Stimulated activated CD4-positive, alpha-beta T cell treated with anti-CD3 and anti-CD28 coated beads, Interleukin-2, amount 100 ng/mL, for 48 hours (primary cell): ENCODE measurements at places on chromosomes 11 and 22.
A peak's percentile ranks its signal among the peaks of the same experiment; 100 is the strongest.

- no peak for DNase-seq
Measured at GRCh38 chr22:45866126-45866645, 110.8 kb downstream of the WNT7B start.

- DNase-seq = no peak
Measured at GRCh38 chr22:49284056-49284784, 543.5 kb downstream of the BRD1 start.

DNA sequence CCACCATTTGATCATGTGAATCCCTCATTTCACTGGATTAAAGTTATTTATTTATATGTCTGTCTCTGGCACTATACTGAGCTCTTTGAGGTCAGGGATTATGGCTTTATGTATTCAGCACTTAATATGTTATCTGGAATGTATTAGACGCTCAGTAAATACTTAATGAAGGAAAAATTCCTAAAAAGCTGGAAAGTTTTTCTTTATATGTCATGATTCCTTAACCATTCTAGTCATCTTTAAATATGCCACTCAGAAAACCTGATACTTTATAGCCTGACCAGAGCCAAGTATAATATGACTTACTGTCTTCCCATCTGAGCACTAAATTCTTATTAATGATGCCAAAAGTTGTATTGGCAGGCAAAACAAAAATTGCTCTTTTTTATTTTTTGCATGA lies 27.1 kb downstream of the RNF169 start:
- no peak for DNase-seq

DNA sequence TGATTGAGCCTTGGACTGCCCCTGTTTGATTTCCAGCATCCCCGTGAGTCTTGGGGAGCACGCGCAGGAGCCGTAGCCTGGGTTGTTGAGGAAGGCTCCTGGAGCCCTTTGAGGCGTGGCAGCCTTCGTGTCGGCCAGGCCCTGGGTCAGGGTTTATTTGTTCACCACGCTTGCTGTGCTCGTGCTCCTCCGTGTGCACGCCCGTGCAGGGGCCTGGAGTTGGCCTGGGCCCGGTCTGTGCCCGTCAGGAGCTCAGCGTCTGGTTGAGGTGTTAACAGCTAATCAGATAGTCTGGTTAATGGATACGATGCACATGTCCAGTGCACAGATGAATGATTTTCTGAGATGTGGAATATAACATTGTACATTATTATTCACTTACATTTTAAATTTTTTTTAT lies 8.0 kb downstream of the IGHMBP2 start:
- no peak for DNase-seq

DNA sequence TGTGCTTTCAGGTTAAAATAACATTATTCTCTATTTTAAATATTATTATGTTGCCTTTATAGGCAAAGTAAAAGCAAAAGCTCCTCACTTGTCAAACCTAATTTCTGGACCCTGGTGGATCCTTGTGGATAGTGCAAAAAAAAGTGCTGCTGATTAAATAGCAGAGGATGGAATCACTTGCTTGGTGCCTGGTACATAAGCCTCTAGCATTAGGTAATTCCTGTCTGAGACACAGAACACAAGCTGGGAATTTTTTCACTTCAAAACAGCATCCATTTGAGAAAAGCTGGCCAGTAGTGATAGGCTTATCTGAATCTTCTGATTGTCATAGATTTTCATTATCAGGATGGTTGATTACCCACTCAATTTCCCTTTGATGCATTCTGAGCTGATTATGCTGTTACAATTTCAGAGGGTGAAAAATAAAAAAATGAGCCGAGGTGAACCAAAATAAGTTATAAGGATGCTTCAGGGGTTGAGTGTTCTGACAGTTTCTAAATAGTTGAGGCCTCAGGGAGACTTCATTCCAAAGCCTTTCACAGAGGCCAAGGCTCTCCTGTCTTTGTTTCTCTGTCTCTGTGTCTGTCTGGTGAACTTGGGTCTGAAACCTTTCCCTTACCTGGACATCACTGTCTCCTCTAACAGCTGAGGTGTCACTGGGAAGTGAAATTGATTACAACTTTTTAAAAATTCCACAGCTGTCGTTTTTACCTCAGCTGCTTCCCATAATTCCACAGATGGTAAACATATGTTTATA lies 242.9 kb downstream of the NELL1 start:
- DNase-seq = no peak

DNA sequence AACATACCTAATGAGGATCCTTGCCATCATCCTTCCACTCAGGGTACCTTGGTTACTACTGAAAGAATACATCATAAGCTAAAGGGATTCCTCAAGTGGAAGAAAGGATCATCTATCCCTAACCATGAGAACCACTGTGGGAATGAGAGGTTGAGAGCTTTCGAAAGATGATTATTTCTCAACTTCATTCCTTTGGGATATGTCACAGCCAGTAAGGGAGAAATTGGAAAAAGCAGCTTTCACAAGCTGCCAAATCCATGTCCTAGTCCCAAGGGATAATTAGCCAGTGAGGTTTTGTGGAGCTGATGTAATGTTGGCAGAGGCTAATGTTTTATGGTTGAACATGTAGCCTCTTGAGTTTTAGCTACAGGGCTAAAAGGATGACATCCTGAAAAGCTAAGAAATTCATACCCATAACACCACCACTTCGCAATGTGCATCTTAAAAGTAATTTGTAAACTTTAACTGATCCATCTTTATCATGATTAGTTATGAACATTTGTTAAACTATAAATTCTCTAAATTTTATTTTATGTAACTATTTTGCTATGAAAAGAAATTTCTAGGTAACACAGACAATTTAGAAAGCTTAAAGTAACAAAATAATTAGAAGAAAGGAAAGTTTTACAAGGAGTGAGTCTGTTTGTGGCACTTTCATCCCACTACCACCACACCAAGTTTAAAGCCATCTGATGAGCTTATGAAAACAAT lies 123.9 kb downstream of the MRTFA start:
- no peak for DNase-seq

- no peak for DNase-seq
Measured at GRCh38 chr11:6269994-6270393, 10.4 kb downstream of the CCKBR start.

DNA sequence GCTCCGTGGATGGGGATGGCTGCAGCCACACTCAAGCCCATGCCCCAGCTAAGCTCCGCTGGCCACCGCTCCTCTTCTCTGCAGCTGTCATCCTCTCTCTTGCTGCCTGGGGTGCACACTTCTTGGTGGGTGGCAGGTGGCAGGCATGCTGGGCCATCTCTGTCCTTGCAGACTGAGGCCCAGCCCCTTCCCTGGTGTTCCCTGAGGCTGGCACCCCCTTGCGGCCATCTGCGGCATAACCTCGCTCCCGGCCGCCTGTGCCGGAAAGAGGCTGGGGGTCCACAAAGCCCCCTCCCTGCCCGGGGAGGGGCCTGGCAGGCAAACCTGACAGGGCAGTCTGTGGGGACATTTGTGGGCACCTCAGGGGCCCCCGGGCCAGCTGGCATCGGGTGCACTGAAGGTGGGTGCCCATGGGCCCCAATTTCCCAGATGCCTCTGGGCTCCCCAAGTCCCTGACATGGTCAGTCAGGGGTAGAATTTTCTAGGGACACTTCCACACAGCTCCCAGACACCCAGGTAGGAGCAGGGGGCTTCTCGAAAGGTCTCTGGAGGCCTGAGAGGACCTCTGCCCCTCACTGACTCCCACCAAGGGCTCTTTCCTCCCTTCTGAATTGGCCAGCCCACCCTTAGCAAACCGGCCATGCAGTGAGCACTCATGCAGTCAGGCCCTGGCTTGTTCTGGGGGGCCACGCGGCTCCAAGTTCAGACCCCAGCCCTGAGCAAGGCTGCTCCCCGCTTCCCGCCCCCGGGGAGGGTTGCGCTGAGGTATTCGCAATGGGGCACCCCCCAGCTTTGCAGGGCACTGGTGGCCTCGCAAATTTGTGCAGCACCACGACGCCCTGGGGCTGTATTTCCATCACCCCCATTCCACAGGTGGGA lies 23.5 kb upstream of the TH start:
- peak; percentile 58 for DNase-seq

DNA sequence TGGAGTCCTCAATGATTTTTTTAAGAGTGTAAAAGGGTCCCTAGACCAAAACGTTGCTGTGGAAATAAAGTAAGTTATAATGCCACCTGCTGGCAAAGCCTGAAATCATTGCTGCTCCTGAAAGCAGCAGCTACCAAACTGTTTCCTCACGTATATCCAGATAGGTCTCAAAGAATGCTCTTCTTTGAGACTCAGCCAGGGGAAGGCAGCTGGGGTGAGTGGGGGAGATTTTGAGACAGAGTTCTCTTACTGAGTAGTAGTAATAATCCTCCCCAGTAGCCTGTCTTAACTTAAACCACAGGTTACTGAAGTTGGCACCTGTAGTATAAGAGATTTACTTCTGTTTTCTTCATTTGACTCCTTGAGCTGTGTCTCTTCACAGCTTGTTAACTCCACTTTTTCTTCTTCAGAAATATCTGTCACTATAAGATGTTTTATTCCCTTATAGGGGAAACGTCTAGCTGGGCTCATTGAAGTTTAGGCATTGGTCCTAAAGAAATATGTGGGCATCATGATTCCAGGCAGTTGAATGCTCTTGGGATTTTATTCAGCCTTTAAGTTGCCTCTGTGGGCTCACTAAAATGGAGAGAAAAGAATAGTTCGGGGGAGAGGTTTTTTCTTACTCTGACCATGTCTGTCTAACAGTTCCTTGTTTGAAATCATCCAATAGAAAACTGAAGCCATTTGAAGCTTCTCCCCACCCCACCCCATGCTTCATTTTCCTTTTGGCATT lies 77.9 kb downstream of the BTBD10 start:
- DNase-seq = peak; percentile 19

GRCh38 chr11:62108971-62109404 lies 14.8 kb upstream of the INCENP start:
- DNase-seq = no peak

DNA sequence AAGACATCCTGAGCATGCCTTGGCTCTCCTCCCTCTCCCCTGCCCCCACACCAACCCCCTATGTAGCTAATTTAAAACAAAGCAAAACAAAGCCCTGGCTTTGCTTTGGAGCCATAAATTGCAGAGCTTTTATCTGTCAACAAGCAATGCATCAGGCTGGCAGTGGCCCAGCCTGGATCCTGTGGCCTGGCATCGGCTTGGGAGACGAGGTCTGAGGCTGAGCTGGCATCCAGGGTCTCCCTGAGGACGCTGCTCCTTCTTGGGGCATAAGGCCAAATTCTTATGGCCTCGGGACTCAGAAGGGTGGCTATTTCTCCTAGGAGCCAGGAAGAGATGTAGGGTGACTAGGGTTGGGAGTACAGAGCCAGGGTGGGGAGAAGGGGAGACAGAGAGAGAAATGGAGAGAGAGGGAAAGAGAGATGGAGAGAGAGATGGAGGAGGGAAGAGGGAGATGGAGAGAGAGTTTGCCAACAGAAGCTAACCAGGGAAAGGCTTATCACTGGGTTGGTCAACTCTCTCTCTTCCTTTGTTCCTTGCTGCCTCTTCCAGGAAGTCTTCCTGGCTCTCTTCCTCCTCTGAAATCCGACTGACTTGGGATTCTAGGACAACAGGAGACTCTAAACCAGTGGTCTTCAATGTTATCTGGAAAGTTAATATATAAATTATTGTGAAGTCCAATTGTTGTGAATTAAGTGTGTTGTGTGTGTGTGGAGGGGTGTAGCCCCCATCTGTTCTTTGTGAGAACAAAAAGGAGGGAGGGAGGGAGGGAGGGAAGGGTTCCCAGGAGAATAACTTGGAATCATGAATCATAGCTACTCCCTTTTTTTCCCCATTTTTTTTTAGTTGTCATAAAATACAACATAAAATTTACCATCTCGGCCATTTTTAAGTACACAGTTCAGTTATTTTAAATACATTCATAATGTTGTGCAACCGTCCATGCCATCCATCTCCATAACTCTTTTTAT lies 29.1 kb downstream of the TSPAN18 start:
- no peak for DNase-seq

DNA sequence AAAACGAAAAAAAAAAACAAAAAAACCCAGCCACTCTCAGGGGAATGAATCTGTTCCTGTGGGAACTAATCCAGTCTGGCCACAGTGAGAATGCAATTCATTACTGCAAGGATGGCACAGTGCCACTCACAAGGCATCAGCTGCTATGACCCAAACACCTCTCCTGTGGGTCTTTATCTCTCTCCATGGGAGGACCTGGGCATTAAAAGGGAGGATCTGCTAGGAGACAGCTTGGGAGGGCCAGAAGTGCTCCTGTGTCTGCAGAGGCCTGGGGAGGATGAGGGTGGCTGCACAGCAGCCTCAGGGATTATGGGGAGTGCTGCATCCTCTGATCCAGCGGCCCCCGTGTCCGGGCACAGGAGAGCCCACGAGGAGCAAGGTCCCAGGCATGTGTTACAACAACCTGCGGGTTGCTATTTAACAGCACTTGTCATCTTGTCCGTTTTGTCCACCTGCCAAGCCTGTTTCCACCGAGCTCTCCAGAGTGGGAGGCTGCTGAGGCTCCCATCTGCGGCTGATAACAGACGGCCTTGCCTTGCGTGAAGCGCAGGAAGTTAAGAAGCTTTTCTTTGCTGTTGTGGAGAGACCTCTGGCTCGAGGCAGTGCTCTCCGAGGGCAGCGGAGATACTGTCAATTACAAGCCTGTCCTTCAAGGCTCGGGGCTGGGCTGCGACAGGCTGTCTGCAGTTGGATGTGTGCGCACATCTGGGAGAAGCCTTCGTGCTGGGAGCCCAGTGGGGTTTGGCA lies 97.7 kb downstream of the NXPE2 start:
- DNase-seq = no peak

GRCh38 chr11:8932564-8933180 lies at the start of gene C11orf16:
Gene C11orf16, minus strand, starts transcription at chr11:8932947. Its CDS starts 639 bp downstream, at chr11:8932308.
- no peak for DNase-seq

- DNase-seq = no peak
Measured at GRCh38 chr11:133693110-133693509, 152.2 kb downstream of the SPATA19 start.

DNA sequence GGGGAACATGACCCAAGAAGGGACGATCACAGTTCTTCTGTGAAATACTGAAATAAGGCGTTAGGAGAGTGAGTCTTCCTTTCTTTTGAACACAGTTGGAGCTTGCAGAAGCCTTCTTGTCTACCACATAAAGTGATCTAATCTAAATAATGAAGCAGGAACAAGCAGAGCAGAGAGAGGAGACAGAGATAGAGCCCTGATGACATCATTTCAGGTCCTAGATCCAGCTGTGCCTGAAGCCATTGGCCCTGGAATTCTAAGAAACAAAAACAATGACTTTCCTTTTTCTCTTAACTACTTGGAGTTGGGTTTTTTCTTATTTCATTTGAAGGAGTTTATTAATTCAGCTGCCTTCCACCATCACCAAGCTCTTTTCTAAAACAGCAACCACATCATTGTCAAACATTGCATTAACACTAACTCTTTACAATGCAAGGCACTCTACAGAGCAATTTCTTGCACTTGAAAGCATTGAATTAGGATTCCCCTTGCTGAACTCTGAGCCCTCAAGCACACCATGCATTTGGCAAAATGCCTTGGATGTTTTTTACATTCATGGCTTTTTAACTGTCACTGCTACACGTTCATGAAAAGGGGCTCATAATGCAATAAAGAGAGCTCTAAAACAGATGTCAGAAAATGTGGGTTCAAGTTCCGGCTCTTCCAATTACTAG lies 117.2 kb upstream of the TIMP3 start:
- no peak for DNase-seq

DNA sequence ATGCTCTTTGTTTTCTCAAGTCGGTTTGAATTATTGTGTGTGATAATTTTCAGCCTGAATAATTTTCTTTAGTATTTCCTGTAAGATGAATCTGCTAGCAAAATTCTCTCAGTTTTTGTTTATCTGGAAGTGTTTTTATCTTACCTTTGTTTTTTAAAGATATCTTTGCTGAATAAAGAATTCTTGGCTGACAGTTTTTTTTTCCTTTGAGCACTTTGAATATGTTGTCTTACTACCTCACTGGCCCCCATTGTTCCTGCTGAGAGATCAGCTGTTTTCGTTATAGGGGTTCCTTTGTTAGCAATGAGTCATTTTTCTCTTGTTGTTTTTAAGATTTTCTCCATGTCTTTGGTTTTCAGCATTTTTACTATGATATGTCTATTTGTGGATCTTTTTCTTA lies 63.0 kb downstream of the HORMAD2 start:
- DNase-seq = no peak
